ENCODE measurements at places on chromosomes 7 and 10. TPM values are rescaled to one million over a fixed set of nuclear protein-coding genes. Genes with fewer than 3 reads are reported as not detected.

GRCh38 chr7:112129655-112130323, 76.4 kb downstream of the DOCK4 start:
- H3K4me1 ChIP-seq: no peaks in the 10 kb centered on the region
- no peak overlapping the region for H3K27ac ChIP-seq
- no peak overlapping the region for H3K4me3 ChIP-seq
- no peak for DNase-seq
- H3K27me3 ChIP-seq: peaks cover 2% of the 10 kb centered on the region
- peaks cover 2% of the 10 kb centered on the region for H3K36me3 ChIP-seq

DNA sequence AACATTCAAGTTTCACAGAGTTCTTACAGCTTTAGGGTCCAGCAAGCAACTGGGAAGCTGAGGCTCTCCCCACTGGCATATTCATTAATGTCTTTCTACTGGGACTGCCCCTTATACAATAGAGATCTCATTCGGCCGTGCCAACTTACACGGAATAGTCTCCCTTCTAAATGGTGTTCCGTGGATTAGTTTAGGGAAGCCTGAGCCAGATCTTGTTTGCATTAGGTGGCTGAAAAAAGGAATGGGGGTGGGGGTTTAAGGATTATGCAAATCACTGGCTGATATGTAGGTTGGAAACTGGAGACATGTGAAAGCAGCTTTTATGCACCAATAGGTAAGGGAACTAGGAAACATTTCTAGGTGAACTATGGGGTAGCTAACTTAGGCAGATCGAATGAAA, 218.3 kb downstream of the TRIL start:
- no peak overlapping the region for H3K27ac ChIP-seq
- no peak overlapping the region for H3K4me3 ChIP-seq
- no peaks in the 10 kb centered on the region for H3K36me3 ChIP-seq
- H3K4me1 ChIP-seq: no peaks in the 10 kb centered on the region

- H3K27me3 ChIP-seq: peaks cover 3% of the 10 kb centered on the region
- H3K27ac ChIP-seq: no peak overlapping the region
- no peak for DNase-seq
- no peaks in the 10 kb centered on the region for H3K36me3 ChIP-seq
- H3K4me3 ChIP-seq: no peak overlapping the region
- no peaks in the 10 kb centered on the region for H3K4me1 ChIP-seq
These were observed 19.3 kb downstream of the LSM5 start for GRCh38 chr7:32470871-32471270.

NPC1L1 gene
- not detected for total RNA-seq

DNA sequence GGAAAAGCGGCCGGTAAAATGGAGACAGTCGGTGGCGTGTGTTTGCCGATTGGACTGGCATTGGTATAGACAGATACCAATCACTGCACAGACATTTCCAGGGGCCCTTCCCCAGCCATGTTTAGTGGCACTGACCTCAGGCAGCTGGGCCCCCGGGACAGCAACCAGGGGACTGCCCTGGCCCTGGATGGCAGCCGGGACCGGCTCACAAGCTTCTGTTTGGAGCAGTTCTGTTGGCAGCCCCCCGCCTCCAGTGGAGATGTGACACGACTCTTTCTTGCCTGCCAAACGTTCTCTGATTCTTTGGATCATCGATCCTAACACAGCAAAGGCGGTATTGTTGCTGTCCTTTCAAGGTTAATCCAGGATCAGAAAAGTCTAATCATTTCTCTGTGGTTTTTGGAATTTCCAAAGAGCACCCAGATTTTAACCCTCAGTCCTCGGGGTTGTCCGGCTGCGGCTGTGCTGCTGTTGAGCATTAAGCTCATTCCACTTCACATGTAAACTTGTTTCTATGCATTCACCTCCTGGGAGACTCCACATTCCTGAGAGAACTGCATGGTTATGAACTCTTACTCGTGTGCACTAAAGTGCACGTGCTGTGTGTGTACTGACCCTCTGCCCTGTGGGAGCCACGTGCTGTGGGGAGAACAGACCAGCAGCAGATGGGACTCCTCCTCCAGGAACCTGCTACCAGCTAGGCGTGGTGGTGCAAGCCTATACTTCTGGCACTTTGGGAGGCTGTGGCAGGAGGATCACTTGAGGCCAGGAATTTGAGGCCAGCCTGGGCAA, 46.0 kb downstream of the FOXK1 start:
- H3K27me3 ChIP-seq: no peaks in the 10 kb centered on the region
- peaks cover 27% of the 10 kb centered on the region for H3K36me3 ChIP-seq
- no peak overlapping the region for H3K4me3 ChIP-seq
- H3K4me1 ChIP-seq: peaks cover 56% of the 10 kb centered on the region

DNA sequence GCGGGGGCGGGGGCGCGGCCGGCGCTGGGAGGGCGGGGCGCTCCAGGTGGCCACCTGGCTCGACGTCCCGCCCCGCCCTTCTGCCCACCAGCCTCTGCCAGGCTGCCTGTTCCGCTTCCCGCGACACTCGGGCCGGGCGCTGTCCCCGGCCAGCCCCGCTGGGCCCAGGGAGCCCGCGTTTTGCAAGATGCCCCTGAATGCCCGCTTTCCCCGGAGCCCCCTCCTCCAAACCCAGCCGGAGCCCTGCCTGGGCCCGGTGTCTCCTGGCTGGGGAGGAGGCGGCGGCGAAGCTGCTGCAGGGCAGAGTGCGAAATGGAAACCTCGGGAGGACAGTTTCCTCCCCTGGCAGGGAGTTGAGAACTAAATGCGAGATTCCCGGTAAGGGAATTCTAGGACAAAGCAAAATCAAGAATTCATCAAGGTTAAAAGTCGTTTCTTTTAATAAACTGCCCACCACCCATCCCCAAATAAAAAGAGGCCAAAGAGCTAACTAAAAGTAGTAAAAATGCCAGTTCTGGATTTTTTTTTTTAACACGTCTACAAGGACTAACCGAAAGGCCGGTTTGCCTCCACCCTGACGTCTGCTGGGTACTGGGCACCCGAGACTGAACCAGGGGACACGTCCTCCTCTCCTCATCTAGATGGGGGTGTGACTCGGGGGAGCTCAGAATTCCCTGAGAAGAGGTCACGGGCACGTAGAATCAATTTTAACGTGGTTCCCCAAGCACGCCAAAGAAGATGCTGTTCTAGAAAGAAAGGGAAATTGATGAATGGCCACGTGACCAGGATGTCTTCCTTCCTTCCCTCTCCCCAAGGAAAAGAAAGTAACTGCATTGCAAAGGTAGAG, 200.4 kb upstream of the NFE2L3 start:
- peaks cover 4% of the 10 kb centered on the region for H3K27me3 ChIP-seq
- H3K4me3 ChIP-seq: peak overlapping the region; percentile 45
- H3K4me1 ChIP-seq: peaks cover 20% of the 10 kb centered on the region
- H3K27ac ChIP-seq: no peak overlapping the region

RBAK gene
- 16.1 TPM for total RNA-seq

CACNA2D1 gene
- not detected for total RNA-seq

LIPN gene
- not detected for total RNA-seq

DNA sequence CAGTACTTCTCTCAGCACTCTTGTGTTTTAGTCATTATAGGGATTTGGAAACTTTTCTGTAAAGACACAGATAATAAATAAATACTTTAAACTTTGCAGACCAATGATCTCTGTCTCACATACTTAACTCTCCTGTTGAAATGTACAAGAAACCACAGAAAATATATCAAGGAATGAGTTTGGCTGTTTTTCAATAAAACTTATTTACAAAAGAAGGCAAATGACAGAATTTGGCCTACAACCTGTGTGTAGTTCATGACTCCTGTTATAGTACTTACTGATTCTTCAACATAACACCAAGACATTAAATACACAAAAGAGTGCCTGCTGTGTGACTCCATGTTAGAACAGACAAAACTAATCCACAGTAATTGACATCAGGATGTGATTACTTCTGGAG, 510.0 kb upstream of the PHF14 start:
- no peaks in the 10 kb centered on the region for H3K36me3 ChIP-seq
- H3K4me1 ChIP-seq: no peaks in the 10 kb centered on the region
- no peaks in the 10 kb centered on the region for H3K27me3 ChIP-seq
- H3K4me3 ChIP-seq: no peak overlapping the region

- no peak for DNase-seq
- no peak overlapping the region for H3K4me3 ChIP-seq
- peaks cover 14% of the 10 kb centered on the region for H3K4me1 ChIP-seq
- no peaks in the 10 kb centered on the region for H3K36me3 ChIP-seq
- H3K27me3 ChIP-seq: peaks cover 22% of the 10 kb centered on the region
- no peak overlapping the region for H3K27ac ChIP-seq
These were observed 56.3 kb downstream of the IFIT5 start for GRCh38 chr10:89470628-89471027.

- no peak for DNase-seq
- no peak overlapping the region for H3K27ac ChIP-seq
- H3K4me3 ChIP-seq: no peak overlapping the region
- H3K4me1 ChIP-seq: no peaks in the 10 kb centered on the region
These were observed 113.9 kb upstream of the STK17A start for GRCh38 chr7:43469051-43469450.

SEPHS1 gene
- 74.9 TPM for total RNA-seq

SFRP4 gene
- total RNA-seq: not detected

AKR1C1 gene
- total RNA-seq: 0.89 TPM

- H3K36me3 ChIP-seq: peaks cover 4% of the 10 kb centered on the region
- peak overlapping the region; percentile 76 for H3K4me3 ChIP-seq
- no peak for DNase-seq
- H3K4me1 ChIP-seq: peaks cover 55% of the 10 kb centered on the region
- H3K27ac ChIP-seq: peak overlapping the region; percentile 73
These were observed 2.6 kb downstream of the IMPDH1 start for GRCh38 chr7:128407233-128407589.

DNA sequence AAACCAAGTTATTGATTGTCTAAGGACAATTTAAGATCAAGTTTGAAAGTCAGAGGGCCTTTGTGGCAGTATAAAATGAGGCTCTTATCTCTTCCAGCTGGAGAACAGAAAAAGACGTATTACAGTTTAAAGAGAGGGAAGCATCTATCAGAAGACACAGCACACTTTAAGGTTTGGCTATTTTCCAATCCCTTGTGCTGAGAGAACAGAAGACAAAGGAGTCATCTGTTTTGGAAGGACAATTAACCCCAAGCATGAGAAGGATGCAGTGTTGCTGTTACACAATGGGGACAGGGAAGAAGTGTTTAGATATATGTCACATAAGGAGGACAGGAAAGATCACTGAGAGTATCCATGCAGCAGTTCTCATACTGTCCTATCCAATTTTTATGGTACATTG, 1224.2 kb upstream of the SORCS1 start:
- DNase-seq: no peak
- no peaks in the 10 kb centered on the region for H3K4me1 ChIP-seq
- no peaks in the 10 kb centered on the region for H3K36me3 ChIP-seq
- no peak overlapping the region for H3K27ac ChIP-seq

- no peaks in the 10 kb centered on the region for H3K36me3 ChIP-seq
- no peak for DNase-seq
- H3K27me3 ChIP-seq: no peaks in the 10 kb centered on the region
These were observed 37.4 kb upstream of the DUSP5 start for GRCh38 chr10:110460111-110460809.

MRLN gene
- not detected for total RNA-seq

DNA sequence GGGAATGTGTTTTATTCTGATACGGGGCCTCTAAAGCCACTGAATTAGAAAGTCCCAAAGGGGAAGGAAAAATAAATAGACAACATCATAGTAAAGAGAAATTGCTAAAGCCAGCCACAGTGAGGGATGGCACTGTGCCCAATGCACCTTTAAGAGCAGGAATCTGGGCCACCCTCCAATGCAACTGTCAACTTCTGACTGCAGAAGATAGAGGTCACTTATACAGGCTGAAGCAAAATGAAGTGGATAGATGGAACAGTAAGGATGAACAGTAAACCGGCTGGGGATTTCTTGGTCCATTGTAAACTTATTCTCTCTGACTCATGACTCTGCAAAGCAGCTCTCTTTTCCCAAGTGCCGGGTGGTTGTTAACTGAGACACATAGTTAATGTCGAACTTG, 54.0 kb upstream of the KCNIP2 start:
- H3K4me3 ChIP-seq: no peak overlapping the region
- DNase-seq: no peak
- no peaks in the 10 kb centered on the region for H3K4me1 ChIP-seq

DNA sequence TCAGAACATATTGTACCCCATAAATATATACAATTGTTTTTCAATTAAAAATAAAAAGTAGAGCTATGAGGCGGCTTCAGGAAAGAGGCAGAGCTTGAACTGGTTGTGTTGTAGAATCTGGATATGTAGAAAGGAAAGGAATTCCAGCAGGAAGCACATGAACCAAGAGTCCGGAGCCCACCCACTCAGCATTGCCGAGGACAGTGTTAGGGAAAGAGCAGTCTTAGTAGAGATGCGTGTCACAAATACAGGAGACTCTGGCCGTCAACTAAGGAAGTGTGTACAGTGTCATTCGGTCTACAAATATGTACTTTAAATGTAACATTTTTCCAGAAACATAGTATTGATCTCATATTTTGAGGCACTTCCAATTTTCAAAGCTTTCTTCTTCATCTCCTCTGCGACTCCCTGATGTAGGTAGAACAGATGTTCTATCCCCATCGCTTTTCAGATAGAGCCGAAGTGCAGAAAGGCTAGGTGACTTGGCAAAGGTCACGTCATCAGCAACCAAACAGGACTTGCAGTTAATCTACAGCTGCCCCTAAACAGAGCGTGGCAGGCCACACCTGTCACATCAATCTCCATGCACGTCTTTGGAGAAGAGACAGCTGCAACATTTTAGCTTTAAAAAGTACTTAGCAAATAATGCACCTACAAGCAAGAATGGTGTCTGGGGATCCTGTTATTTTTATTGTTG, 25.3 kb upstream of the GJD4 start:
- H3K4me3 ChIP-seq: no peak overlapping the region
- H3K36me3 ChIP-seq: peaks cover 5% of the 10 kb centered on the region
- peaks cover 7% of the 10 kb centered on the region for H3K4me1 ChIP-seq
- H3K27me3 ChIP-seq: no peaks in the 10 kb centered on the region
- no peak overlapping the region for H3K27ac ChIP-seq
